ENCODE measurements at places on chromosomes 7 and 10.

- no peak for DNase-seq
Measured at GRCh38 chr7:40332516-40332915, 197.7 kb downstream of the SUGCT start.

DNA sequence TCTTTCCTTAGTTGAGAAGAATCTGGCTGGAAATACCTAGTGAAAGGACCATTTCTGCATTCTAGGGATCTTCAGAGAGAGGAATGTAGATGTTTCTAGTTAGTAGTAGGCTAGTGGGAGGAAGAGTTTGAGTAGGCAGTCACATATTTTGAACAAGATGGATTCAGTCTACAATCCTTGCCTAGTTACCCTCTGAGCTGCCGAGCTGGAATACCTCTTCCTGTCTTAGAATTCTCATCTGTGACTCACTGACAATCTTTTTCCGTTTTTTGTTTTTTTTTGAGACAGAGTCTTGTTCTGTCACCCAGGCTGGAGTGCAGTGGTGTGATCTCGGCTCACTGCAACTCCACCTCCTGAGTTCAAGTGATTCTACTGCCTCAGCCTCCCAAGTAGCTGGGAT is 30.7 kb upstream of the PLPP4 start:
- DNase-seq = no peak

DNA sequence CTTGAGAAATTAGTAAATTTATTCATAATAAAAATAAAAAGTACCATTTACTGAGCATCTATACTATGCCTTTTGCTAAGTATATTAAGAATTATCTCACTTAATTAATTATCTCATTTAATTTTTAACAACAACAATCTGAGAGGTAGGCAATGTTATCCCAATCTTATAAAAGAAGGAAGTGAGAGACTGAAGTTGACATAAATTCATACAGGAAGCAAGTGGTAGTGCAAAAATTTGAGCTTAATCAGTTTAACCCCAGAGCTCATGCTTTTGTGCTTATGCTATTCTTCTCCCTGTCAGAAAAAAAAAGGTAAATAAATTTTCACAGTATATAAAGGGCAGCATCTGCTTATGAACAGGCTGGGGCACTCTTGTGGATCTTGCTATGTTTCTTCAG is 2.7 kb upstream of the LIPF start:
- no peak for DNase-seq

GRCh38 chr10:115956225-115957011 is 316.6 kb downstream of the GFRA1 start:
- no peak for DNase-seq

DNA sequence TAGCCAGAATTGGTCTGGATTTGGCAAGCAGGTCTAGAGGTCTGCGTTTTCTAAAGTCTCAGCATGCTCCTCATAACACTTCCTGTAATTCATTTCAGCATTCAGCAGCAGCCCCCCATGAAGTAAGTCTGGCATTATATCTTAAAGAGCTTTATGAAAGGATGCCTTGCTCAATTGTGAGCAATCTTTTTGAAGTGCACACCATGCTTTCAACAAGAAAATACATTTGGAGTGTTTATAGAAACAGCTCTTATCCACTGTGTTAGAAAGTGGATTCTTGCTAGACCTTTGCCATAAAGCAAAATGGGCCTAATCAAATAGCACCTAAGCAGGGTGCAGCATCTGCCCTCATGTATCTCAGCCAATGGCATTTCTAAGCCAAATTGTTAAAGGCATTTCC is 378.0 kb upstream of the AKR1E2 start:
- DNase-seq = no peak

GRCh38 chr7:95295397-95295796 is 28.9 kb downstream of the PON1 start:
- DNase-seq = no peak

GRCh38 chr10:25261558-25261957 is 86.8 kb downstream of the GPR158 start:
- no peak for DNase-seq

- no peak for DNase-seq
Measured at GRCh38 chr10:9291081-9291480, 1236.6 kb downstream of the GATA3 start.

GRCh38 chr10:132475086-132475485 is 62.5 kb upstream of the INPP5A start:
- no peak for DNase-seq

- no peak for DNase-seq
Measured at GRCh38 chr7:14196555-14196954, 207.1 kb upstream of the ETV1 start.

DNA sequence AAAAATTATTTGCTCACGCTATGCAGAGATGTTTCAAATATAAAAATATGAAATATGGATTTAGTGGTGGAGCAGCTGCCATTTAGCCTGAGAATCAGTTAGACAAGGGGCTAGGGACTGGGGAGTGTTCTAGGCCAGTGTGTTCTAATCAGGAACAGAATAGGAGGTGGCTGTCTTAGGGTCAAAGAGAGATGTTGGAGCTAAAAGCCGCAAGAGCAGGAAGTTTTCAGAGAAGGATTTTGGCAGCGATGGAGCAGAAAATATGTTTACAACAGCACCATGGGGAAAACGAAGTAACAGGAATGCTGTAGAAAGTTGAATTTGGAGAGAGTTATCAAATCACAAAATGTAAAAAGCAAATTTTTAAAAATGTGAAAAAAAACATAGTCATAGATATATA is 314.0 kb upstream of the SEMA3A start:
- DNase-seq = no peak

DNA sequence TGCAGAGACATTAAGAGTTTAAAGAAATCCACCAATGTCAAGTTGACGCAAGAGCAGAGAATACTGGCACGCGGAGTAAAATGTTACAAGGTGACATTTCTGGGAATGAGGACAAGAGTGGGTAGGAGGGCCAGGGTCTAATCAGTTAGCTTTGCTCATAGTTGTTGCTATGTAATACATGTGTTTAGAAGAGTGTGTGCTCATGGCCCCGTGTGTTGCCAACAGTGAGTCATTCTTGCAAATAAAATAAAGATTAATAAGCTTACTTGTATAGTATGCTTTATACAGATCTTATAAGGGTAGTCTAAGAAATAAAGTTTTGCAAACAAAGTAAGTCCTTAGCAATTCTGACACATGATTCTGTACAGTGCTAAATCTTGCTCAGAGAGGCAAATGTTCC is 64.5 kb downstream of the DNMBP start:
- DNase-seq = no peak

DNA sequence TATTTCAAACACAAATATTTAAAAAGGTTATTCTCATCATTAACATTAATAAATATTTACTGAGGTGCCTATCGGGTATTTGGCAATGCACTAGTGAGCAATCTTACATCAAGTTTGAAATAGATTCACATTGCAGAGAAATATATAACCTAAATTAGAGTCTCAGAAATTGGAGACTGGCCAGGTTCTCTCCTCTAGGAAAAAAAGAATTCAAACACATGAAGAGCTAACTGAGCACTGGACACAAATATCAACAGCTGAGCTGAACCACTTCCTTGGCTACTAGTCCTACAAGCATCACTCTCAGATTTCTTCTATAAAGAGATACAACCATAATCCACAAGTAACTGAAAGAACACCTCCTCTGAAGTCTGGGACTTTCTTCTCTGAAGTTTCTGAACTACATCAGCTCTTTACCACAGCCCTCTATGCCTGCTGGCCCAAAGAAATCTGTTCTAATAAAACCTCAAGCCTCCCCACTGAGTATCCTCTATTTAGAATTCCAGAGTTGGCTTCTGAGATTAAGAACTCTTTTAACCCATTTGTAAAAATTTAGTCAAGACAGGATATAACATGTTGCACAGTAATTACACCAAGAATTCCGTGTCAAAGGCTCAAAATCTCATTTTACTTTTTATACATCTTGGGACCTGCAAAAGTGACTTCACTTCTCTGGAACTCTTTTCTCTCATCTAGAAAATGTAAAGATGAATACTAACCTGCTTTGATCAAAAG is 45.2 kb downstream of the MTERF1 start:
- no peak for DNase-seq

DNA sequence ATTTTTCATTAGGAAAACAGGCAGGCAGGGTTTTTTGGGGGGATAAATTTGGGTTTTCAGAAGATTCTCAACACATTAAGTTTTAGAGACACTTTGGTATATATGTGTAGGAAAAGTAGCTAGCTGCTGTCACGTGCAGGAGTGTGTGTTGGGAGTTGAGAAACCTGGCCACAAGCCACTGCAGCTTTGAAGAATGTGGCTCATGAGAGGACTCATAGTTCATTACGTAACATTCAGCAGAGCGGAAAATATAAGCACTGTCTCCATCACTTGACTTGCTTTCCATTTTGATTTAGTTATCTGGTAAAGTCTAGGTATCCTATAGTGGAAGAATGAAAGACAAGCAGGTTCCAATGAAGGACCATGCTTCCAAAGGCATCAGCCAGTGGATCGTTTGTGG is 31.2 kb downstream of the SMNDC1 start:
- no peak for DNase-seq

DNA sequence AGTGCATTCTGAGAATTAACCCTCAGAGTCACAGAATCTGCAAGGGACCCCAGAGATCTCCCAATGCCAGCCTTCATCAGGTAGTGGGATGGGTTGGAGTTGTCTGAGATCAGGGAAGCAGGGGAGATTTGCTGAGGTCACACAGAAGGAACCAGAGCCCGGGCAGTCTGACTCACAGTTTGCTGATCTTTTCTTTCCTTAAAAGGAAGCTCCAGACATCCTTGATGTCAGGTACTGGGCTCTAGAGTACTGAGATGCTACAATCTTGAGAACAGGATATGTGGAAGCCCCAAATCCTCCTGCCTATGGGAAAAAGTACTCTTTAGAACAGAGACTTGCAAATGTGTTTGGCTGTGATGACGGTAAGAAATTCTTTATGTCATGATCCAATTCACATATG is 706 bp downstream of the TBATA start:
- DNase-seq = no peak

GRCh38 chr10:95579835-95580535 is 18.8 kb upstream of the SORBS1 start:
- no peak for DNase-seq

- no peak for DNase-seq
Measured at GRCh38 chr7:46360296-46360695, 439.2 kb upstream of the IGFBP3 start.

GRCh38 chr10:49194212-49194920 is 6.2 kb upstream of the TMEM273 start:
- no peak for DNase-seq

Data from thymus (tissue), 14 donors.